ENCODE measurements at places on chromosomes 7 and 10.

GRCh38 chr7:2204446-2204845 is 28.3 kb downstream of the MAD1L1 start:
- no peak for DNase-seq

DNA sequence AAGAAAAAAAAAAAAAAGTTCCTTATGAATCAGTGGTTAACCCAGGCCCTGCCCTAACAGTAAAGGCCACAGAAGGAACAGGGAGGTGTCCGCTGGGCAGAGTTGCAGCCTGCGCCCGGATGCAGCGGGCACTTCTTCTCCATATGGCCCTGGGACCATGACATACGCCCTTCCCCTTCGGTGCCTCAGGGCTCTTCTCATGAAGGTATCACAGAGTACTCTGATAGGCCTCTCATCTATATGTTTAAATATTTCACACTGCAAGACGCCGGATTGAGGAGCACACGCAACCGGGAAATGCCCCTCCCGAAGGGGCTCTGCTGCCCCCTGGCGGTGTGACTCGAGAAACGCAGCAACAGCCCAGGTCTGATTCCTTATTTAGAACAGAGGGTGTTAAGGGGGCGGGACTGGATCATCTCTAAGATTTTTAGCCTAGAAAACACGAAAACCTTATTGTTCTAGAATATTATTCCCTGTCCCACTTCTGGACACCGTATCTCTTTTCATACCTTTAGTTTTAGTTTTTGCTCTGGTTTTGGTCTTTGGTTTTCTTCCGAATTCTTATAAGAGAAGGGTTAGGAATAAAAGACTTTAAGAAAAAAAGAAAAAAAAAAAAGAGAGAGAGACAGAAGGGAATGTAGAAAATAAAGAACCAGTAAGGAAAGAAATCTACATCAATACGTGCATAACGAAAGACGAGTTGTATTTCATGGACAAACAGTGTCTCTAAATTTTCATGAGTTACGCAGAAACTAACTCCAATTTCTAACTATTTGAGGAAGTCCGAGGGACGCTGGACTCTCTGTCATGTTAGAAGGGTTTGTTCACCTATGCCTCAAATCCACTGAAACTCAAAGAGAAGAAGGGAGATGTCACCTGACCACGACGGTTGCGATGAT is 12.0 kb downstream of the DAGLB start:
- DNase-seq, result peak; percentile 82

- peak; percentile 68 for DNase-seq
Measured at GRCh38 chr7:129644634-129645230, 33.2 kb downstream of the NRF1 start.

DNA sequence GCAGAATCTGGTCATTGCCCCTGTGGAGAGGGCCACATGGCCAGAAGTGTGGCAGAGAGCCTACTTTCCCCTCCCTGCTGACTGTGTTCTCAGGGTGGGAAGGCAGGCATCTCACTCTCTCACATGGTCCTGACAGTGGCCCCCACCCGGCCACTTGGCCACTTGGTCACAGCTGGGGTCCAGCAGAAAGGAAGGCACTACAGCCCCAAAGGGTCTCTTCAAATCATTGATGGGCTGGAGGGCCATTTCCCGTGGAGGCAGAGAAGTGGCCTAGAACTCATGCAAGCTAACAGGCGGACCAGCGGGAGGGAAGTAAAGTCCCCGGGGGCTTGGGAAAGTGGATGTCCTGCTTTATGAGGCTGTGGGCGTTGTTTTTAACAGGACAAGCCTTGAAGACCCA is 125.3 kb downstream of the EMX2 start:
- DNase-seq, result no peak

DNA sequence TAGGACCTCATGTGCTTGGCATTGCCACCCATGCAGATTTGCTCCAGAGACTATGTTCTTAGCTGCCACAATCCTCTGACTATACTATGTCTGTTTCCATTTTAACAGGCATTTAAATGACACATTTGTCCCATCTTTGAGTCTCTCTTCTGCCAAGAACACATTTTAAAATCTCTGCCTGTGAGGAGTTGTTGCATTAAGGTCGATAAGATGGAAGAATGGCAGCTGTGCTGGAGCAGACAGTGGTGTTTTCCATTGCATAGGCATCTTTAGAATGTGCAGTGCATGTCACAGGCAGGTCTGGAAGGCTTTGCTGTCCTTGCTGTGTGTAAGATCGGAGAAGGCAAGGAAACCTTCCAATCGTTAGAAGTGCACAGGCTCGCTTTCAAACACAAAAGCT is 70.9 kb upstream of the CELF2 start:
- DNase-seq, result no peak

GRCh38 chr10:75466001-75466400 is 34.6 kb downstream of the LRMDA start:
- no peak for DNase-seq

GRCh38 chr7:449324-450019 is 70.2 kb downstream of the PDGFA start:
- no peak for DNase-seq

DNA sequence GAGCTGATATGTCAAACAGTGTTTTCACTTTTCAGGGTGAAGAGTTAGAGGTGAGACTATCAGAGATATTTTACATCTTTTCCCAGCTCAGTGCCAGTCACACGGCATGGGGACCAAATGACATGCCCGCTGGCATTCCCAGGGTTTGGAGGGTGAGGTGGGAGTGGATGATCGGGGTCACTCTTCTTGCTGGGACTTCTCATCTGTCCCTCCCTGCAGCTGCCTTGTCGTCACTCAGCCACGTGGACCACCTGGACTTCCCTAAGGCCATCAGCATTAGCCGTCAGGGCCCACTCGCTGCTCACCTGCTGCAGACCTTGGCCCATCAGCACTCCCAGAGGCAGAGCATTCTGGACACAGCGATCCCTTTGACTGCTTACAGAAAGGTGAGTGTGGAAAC is 301.8 kb downstream of the DNAJB6 start:
- DNase-seq, result no peak

- no peak for DNase-seq
Measured at GRCh38 chr7:103093429-103093828, 18.5 kb downstream of the ARMC10 start.

DNA sequence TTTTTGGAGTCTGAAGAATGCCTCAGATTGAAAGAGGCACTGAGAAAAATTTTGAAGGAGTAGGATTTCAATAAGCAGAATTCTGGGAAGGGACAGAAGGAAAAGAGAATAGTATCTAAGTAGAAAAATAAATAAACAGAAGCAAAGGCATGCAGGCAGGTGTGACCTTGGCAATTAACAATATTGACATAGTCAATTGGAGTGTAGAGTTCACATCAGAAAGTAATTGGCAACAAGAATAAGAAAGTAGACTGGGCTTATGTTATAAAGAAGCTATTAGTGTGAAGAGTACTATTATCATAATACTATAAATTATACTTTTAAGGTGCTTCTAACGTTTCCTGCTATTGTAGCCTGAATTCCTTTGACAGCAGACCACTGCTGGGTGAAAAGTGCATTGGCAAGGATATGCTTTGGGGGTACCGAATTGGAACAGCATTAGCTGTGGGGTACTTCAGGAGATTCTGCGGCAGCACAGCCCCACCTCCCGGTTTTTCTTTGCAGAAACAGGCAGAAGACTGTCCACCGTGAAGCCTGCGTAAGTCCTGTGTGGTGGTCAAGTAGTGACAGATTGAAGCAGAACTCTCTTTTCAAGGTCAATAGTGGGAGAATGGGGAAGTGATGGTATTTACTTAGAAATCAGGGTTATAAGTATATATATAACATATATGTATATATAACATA is 357.0 kb downstream of the THSD7A start:
- no peak for DNase-seq

GRCh38 chr7:96327429-96327828 is 5.5 kb upstream of the SLC25A13 start:
- DNase-seq, result no peak

DNA sequence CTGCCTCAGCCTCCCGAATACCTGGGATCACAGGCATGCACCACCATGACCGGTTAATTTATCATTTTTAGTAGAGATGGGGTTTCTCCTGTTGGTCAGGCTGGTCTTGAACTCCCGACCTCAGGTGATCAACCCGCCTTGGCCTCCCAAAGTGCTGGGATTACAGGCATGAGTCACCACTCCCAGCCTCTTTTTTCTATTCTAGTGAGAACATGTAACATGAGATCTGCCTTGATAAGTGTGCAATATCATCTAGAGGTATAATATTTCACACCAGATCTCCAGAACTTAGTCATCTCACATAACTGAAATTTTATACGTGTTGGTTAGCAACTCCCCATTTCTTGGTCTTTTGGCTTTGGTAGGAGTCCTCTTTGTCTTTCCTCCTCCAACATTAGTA is 656.9 kb downstream of the CNTNAP2 start:
- no peak for DNase-seq

DNA sequence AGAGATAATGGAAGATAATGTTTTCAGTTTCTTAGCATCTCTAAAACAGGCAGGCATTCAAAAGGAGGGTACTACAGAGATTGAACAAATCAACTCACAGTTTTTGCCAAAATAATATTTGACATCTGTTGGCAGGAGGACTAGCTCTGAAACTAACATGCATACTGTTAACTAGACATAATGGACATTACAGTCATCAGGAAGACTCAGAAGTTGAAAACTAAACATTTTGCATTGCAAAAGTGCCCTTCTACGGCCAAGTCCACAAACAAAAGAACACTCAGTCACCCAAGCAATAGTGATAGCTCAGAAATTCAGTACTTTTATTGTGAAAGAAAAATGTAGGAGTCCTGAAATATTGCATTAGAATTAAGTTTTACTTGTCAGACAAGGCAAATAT is 399.0 kb downstream of the HGF start:
- DNase-seq, result no peak

- no peak for DNase-seq
Measured at GRCh38 chr10:67553254-67553653, 142.7 kb downstream of the CTNNA3 start.

DNA sequence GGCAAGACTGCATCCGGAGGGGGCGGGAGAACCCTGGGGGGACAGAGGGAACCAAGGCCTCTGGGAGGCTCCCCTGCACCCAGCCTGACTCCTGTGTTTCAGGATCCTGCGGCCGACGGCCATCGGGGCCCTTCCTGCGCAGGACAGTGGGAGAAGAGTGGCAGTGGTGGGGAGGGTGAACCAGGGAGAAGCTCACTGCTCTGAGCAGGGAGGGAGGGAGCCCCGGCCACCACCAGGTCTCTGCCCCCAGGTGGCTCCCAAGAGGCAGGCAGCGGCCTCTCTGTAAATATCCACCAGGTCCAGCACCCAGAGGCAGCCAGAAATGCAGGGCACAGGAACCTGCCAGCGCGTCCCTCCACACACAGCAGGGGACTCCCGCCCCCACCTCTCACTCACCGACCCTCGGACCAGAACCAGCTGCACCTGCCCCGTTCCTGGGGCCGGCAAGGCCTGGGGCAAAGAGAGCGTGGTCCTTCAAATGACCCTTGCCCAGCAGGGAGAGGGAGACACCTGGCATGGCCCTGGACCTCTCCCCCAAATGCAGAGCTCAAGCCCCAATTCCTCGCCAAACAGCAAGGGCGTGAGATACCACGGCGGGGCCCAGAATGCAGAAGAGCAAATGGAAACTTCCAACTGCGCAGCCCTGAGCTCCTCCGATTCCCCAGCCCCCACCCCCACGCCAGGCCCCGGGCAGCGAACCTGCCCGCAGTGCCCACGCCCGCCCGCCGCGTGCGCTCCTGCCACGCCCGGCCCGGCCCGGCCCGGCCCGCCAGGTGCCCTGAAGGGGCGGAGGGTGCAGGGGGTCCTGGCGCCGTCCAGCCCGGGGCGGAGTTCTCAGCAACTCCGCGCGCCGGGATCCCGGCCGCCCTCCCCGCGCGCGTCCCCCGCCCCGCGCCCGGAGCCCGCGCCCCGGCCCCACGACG is 805 bp downstream of the RASGEF1A start:
- no peak for DNase-seq

- DNase-seq, result peak; percentile 58
Measured at GRCh38 chr10:112953174-112954159, 3.4 kb downstream of the TCF7L2 start.

DNA sequence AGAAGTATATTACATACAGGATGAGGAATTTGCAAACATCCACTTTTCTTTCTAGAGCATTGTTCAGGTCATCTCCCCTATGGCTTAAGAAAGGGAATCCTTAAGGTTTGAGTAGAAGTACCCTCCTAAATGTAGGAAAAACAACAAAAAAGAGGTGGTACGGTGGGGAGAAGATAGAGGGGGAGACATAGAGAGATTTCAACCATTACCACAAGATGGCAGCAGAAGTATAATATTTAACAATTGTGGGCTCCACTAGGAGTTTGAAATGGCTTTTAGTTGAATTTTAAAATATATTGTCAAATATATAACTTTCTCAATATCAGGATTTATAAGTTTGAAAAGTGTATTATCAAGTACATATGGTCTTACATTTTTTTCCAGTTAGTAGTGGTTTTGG is 72.7 kb upstream of the PRKG1 start:
- peak; percentile 43 for DNase-seq

- DNase-seq, result no peak
Measured at GRCh38 chr7:44284881-44285541, 40.4 kb downstream of the CAMK2B start.

DNA sequence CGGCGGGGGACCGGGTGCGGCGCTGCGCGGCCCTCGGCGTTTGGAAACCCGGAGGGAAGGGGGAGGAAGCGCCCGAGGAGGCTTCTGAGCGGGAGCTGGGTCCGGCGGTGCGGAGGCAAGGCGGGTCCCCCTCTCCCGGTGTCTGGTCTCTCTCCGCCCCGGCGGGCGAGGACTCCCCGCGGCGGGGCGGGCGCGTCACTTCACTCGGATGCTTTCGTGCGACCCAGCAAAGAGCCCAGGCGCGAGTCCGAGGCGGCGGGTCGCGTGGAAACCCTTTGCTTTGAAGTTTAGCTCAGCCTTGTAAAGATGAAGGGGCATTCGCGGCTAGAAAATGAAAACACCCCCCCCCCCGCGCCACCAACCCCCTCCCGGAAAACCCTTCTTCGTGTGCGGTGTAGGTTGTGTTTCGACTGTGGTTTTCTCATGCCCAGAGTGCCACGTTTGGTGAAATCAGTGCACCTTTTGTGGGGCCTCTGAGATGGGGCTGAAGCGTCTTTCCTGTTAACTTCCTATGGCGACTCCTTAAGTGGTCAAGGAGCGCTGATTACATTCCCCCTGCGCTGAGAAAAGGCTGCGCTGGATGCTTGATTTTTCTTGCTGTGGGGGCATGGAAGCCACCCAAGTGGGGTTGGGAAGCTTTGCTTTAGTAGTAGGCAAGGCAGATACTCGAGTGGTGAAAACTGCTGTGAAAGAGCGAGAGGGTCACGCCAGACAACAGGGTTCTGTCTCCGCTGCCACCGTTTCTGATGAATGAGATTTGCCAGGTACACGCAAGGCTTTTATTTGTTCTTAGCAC is 876 bp downstream of the GNAI1 start:
- DNase-seq, result peak; percentile 48

GRCh38 chr10:45424668-45425404 is 50.8 kb downstream of the ALOX5 start:
- DNase-seq, result no peak

DNA sequence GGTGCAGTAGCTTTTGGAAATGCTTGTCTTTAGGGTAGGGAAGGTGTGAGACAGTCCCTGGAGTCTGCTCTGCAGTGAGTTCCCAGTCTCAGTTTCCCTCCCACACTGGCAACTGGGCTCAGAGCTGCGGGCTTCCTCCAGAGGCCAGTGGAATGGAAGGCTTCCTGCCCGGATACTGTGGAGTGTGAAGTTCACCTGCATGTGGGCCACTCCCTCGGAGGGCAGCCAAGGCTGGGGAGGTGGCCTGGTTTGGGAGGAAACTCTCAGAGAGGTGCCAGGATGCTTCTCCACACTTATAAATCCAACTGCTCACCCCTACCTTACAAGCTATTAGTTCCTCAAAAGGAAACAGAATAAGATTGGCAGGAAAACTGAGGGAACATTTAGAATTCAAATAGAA is 18.1 kb upstream of the UBE2H start:
- no peak for DNase-seq

Measured in fibroblast of villous mesenchyme (primary cell).